ENCODE measurements at places on chromosomes 2 and 18.

- peak; percentile 14 for DNase-seq
Observed at GRCh38 chr2:12416600-12416999, 300.1 kb upstream of the TRIB2 start.

- no peak for DNase-seq
Observed at GRCh38 chr2:57598551-57598950, 448.1 kb upstream of the VRK2 start.

DNA sequence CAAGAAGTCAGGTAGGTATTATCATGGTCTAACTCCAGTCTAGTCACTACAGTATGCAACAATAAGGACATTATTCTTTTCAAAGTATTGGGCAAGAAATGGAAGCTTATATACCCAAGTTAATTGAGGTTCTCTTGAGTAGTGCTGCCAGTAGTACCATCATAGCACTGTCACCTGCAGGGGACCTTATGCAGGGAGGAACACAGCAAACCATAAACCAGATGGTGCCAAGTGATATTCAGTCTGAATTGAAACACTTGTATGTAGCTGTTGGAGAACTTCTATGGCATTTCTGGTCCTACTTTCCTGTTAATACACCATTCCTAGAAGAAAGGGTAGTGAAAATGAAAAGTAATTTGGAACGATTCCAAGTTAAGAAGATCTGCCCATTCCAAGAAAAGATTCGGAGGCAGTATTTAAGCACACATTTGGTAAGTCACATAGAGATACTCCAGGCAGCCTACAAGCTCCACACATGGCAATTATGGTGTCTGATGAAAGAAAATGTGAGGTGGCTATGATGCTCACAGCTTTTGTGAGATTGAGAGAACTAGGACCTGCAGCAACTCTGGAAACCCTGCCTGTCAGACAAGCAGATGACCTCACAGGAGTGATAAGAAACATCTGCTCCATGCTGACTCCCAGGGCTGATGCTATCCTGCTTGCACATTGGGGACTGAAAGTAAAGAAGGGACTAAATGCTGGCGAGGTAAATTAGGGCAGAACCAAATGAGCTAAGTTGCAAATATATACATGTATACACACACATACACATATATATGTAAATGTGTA lies 174.7 kb downstream of the MC4R start:
- DNase-seq, result no peak

DNA sequence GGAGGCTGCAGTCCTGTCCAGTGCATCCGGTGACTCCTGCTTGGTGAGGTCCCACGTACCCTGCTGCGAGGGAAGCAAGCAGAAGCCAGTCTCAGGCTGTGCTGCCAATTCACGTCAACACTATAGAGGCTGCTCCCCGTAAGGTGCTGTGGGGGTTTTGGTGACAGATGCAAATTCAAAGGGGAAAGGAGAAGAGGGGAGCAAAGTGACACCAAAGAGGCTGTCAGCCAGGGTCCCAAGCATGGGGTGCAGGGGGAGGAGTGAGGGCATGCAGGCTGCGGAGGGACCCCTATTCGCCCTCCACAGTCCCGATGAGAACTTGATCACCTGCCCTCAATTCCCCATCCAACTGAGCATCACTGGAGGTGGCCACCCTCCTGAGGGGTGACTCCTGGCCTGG lies 179.4 kb upstream of the HS6ST1 start:
- DNase-seq, result no peak

DNA sequence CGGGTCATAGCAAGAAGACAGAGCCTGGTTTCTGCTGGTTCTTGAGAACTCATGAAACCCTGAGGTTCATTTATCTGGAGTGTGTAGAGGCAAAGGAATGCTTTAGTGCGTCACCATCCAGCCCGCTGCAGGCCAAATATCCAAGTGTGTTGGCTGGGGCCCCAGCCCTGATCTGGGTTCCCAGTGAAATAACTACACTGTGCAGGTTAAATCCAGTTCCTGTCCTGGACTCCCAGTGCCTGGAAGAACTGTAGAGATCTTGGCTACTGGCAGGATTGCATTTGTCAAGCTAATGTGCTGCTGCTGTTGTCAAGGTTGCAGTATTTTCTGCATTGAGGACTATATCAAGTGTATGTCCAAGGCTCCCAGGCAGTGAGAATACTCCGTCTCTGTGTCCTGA lies 89.9 kb downstream of the MAPK4 start:
- no peak for DNase-seq

- no peak for DNase-seq
Observed at GRCh38 chr2:106142683-106143082, 51.4 kb downstream of the UXS1 start.

DNA sequence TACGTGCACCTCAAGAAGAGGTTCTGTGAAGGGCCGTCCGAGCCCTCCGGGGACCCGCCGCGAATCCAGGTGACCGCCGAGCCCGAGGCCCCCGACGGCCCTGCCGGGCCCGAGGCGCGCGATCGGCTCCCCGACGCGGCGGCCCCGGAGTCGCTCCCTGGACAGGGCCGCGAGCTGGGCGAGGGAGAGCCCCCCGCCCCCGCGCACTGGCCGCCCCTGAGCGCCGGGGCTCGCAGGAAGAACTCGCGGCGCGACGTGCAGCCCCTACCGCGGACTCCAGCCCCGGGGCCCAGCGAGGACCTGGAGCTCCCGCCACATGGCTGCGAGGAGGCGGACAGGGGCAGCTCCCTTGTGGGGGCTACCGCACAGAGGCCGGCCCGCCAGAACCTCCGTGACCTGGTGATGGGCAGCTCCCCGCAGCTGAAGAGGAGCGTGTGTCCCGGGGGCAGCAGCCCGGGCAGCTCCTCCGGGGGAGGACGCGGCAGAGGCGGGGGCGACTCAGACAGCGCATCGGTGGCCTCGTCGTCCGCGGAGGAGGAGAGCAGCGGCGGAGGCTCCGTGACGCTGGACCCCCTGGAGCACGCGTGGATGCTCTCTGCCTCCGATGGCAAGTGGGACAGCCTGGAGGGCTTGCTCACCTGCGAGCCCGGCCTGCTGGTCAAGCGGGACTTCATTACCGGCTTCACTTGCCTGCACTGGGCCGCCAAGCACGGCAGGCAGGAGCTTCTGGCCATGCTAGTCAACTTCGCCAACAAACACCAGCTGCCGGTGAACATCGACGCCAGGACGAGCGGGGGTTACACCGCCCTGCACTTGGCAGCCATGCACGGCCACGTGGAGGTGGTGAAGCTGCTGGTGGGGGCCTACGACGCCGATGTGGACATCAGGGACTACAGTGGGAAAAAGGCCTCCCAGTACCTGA lies 812 bp downstream of the SOWAHC start:
- DNase-seq, result no peak

DNA sequence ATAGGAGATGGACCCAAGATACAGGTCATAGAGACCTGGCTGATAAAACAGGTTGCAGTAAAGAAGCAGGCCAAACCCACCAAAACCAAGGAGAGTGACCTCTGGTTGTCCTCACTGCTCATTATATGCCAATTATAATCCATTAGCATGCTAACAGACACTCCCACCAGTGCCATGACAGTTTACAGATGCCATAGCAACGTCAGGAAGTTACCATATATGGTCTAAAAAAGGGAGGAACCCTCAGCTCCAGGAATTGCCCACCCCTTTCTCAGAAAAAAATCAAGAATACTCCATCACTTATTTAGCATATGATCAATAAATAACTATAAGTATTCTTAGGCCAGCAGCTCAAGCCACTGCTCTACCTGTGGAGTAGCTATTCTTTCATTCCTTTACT lies 574.7 kb upstream of the ID2 start:
- DNase-seq, result no peak

DNA sequence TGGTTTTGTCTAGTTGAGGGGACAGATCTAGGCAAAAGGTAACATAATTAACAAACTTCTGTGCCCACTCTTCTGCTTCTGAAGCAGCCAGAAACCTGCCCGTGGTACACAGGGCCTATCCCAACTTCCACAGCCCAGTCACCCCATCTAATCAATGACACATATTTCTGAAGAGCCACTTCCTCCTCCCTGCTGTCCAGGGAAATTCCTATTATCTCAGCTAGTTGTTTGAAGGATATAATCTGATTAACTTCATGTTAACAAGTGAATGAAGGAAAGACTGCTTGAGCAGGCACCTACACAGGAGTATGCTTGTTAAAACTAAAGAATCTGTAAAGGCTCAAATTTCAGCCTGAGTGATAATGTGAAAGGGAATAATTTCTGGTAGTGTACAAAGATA lies 61.4 kb downstream of the CCDC148 start:
- no peak for DNase-seq

- no peak for DNase-seq
Observed at GRCh38 chr2:46951290-46952064, 35.9 kb upstream of the MCFD2 start.

DNA sequence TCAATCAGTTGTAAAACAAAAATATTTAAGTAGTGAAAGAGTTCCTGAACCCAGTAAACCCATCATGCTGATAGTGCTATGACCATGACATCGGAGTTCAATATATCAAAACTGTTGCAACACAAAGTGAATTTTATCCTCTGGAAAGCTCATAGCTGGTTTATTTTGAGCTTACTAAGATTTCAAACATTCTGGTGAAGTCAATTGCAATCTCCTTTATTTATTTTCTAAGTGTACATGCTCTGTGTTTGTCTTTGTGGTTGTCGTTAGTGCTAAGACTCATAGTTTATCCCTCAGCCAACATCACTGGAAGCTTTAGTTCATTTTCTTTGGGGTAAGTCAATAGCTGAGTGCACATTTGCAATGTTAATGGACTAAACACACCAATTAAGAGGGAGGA lies 91.9 kb downstream of the QPCT start:
- DNase-seq, result no peak

DNA sequence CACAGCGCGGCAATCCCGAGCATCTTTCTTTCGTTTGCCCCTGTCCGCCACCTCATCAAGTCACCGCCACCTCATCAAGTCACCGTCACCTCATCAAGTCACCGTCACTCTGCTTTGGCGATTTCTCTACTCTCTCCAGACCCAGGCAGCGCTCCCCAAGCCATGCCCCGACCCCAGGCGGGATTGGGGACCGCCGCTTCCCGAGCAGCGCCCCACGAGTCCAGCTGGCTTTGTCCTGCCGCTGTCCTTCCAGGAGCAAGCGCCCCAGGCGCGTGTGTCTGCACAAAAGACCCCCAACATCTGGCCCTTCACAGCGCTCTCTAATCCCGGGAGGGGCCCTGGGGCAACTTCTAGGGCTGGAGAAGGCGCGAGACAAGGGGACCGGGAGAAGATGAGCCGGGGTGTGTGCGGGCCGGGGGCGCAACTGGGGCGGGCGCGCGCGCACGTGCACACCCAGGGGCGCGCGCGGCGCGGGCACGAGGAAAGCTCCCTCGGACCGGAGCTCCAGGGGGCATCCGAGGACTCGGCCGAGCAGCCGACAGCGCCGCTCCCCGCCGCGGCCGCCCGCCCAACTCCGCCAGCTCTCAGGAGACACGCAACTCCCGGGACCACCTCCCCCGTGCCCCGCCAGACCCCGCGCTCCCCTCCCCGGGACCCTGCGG lies 633 bp upstream of the RNF152 start:
- no peak for DNase-seq

- DNase-seq, result no peak
Observed at GRCh38 chr2:127173057-127173456, 47.0 kb downstream of the CYP27C1 start.

- no peak for DNase-seq
Observed at GRCh38 chr18:59149416-59149815, 9.7 kb downstream of the SEC11C start.

- DNase-seq, result no peak
Observed at GRCh38 chr2:49226360-49226759, 72.0 kb upstream of the FSHR start.

- no peak for DNase-seq
Observed at GRCh38 chr2:147884830-147885229, 40.0 kb downstream of the ACVR2A start.

- no peak for DNase-seq
Observed at GRCh38 chr2:47664817-47665216, 118.1 kb upstream of the MSH6 start.

DNA sequence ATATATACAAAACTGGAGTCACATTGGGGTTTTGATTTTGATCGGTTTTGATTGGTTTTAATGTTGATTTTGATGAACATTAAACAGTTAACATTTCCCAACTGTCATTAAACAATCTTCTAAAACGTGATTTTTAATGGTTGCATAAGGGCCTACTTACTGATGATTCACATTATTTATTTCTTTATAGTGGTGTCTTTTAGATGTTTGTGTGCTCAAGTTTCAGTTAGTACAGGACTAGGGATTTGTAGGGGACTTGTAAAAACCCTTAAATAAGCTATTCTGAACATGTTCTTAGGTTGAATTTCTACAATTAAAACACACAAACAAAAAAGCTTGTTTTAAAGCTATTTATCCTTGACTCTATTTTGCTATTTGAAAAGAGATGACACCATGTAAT lies 61.6 kb downstream of the TTC21B start:
- no peak for DNase-seq

DNA sequence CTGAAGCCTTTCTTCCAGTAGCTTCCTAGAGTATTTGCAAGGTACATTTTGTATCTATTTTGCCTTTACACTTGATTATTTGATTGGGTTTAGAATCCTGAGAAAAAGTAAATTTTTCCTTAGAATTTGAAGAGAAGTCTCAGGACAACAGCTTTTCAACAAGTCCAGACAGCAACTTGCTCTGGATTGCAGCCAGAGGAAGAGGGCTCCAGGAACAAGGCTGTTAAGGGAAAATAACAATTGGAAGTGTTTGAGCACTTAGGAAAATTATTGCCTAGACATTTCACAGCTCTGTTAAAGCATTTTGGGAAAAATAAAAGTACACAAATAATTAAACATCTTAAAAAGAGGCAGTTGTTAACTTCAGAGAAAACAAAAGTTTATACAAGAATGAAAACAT lies 58.3 kb upstream of the RAPGEF4 start:
- no peak for DNase-seq

- no peak for DNase-seq
Observed at GRCh38 chr2:222299906-222300725, 1.3 kb upstream of the PAX3 start.

- no peak for DNase-seq
Observed at GRCh38 chr2:73239776-73240175, 5.7 kb downstream of the CCT7 start.

DNA sequence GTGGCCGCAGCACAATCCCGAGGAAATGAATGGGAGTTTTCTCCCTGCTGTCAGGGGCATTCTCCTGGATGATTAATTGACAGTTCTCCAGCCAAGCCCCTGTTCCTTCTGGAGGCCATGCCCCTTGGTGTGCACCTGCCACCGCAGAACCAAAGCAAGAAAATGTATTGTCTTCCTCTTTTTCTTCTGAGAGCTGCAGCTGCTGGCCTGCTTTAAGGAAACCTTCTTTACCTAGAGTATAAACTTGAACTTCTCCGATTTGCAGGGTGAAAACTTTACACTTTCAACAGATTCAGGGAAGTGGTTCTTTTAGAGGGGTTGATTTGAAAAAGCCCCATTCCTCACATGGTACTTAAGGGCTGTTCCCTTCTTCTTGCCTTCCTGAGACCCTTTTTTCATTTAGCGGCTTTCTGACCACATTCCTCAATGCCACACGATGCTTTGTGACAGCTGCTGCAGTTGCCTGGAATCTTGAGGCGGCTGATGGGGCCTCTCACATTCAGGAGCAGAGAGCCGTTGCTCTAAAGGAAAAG lies 402.8 kb downstream of the TXNL1 start:
- no peak for DNase-seq

- no peak for DNase-seq
Observed at GRCh38 chr2:5287558-5288334, 404.4 kb upstream of the SOX11 start.

GRCh38 chr2:216742411-216742810 lies 47.1 kb upstream of the IGFBP5 start:
- no peak for DNase-seq

GRCh38 chr2:105187531-105187930 lies 54.0 kb upstream of the GPR45 start:
- no peak for DNase-seq
